Stimulated activated CD8-positive, alpha-beta memory T cell treated with anti-CD3 and anti-CD28 coated beads, Interleukin-7, amount 100 ng/mL, for 1 hour (primary cell): ENCODE measurements at places on chromosomes 7 and 10.
A peak's percentile ranks its signal among the peaks of the same experiment; 100 is the strongest.

GRCh38 chr10:31350891-31351290, 31.9 kb downstream of the ZEB1 start:
- no peak for DNase-seq

DNA sequence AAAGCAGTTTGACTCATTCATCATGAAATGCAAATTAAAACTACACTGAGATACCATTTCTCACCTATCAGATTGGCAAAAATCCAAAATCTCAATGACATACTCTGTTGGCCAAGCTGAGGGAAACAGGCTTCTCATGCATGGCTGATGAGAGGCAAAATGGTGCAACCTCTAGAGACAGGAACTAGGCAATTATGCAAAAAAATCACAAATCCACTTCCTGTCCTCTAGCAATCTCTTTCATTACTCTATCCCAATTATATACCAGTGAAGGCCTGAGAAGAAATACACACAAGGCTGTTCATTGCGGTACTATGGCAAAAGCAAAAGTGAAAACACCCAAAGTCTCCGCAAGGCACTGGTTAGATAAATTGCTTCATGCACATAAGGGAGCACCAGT, 25.9 kb upstream of the PTPRN2 start:
- DNase-seq: no peak

GRCh38 chr7:14258441-14258840, 269.0 kb upstream of the ETV1 start:
- no peak for DNase-seq

DNA sequence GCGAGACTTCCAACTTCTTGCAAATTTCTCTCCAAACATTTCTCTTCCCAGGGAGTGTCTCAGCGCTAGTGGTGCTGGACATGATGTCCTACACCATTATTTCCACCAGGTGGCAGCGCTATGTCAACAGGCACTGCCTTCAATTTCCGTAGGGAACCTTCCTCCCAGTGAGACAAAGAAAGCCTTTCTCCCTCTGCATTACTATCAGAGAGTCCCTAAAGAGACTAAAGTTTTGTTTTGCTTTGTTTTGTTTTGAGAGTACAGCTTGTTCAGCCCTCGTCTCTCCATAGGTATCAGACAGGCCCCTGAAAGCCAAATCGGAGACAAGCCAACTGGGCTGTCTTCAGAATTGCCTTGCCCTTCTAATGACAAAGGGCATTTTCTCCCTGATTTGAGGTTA, 44.2 kb upstream of the GGCT start:
- no peak for DNase-seq

GRCh38 chr10:34768261-34768971, 46.7 kb downstream of the PARD3 start:
- DNase-seq: no peak

GRCh38 chr10:101397140-101397539, 43.2 kb downstream of the BTRC start:
- no peak for DNase-seq

DNA sequence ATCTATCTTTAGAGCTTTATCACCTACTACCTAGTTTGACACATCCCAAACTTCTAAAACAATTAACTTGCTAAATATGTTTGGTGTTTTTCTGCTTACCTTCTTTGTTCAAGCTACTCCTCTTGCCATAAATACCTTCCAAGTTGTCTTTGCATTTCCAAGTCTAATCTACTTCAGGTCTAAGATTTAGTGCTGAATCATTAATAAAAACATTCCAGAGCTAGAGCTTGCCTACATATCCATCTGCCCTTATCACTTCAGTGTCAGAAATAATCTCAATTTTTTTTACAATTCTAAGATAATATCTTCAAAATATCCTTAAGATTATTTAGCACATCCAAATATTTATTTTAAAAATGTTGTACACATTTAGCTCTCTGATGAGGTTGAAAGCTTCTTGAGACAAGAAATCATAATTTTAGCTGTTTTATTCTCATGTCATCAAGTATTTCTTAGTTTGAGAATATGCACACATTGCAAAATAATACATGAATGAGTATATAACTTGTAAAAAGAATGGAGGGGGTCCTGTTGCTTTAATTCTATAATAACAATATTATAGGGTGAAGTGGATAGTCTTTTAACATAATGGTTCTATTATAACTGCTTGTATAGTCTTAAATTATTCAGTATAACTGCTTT, 466.3 kb downstream of the SEMA3D start:
- DNase-seq: no peak

DNA sequence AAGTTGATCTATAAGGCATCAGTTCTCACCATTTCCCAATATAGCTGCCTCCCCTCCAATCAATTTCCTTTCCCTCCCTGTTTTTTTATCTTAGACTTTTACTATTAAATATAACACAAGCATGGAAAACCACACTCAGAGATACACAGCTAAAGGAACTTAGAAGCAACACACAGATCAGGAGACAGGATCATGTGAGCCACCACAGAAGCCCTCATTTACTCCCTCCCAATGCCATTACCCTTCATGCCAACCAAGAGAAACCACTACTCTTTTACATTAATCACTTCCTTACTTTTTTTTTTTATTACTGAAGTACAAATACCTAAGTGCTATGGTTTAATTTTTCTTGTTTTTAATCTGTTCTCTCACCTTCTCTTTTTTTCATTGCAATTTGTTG, 33.0 kb downstream of the COG5 start:
- no peak for DNase-seq

GRCh38 chr10:120818301-120818700, 32.9 kb upstream of the WDR11 start:
- DNase-seq: no peak

DNA sequence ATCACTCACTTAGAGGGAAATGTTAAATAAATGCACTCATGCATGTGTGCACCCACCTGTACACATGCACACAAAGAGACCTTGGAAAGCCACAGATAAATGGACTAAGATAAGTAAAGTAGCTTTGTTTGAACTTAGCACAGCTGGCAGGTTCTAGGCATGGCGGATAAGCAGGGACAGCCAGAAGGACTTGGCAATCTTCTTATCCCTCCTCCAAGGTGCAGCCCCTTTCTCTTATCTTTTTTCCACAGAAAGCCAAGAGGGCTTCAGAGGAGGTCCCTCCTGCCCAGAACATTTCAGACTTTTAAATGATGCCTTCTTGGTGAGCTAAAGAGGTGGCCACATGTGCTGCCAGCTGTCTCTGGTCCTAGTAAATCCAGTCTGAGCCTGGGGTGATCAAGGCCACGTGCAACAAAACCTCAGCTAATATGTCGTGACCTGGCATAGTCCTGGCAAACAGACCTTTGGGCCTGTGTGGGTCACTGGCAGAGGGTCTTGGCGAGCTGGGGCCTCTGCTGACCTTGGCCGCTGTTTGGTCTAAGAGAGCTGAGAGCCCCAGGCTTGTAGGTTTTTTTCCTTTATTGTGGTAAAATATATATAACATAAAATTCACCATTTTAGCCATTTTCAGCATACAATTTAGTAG, 43.2 kb upstream of the SLC35B4 start:
- no peak for DNase-seq

GRCh38 chr10:23368816-23369640, 24.4 kb upstream of the C10orf67 start:
- DNase-seq: no peak

- no peak for DNase-seq
Observed at GRCh38 chr10:78852466-78853240, 216.1 kb upstream of the ZMIZ1 start.

DNA sequence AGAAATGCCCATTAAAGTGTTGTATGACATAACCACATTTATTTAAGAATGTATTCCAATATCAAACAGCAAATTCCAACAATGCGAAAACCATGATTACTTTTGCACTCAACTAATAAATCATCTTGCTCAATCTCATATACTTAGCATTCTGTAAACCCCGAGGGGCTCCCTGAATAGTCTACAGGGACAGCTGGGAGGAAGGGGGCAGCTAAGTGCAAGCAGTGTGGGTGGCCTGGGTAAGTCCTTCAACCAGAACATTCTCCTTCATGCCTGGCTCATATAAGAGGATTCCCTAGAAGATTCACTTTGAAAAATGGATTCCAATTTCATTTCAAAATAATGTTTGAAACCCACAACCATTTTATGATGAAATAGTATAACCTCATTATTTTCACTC, 355.5 kb downstream of the CDC14C start:
- DNase-seq: no peak

- no peak for DNase-seq
Observed at GRCh38 chr7:100475549-100475948, 3.5 kb downstream of the TSC22D4 start.

GRCh38 chr10:17049195-17049594, 80.4 kb downstream of the CUBN start:
- DNase-seq: no peak

DNA sequence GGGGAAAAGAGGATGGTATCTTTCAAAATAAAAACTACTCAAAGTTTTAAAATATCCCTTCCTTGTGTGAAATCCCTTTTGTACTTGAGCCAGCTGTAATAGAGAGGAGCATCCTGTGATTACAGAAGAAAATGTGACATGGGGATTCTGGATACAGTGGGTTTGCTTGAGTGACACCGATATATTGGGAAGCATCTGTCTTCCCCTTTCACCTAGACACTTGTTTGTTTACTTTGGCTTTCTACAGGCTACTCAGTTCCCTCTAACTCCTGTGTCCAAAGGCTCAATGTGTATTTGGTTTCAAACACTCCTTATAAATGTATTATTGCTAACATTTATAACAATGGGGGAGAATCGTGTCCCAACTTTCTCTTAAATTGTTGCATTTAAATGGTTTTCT, 24.4 kb downstream of the CPED1 start:
- DNase-seq: no peak

- DNase-seq: peak; percentile 0
Observed at GRCh38 chr10:31320550-31321211, 1.7 kb downstream of the ZEB1 start.

- no peak for DNase-seq
Observed at GRCh38 chr10:64346389-64346788, 825.2 kb downstream of the REEP3 start.

- no peak for DNase-seq
Observed at GRCh38 chr10:11869743-11870460, 46.7 kb downstream of the PROSER2 start.

DNA sequence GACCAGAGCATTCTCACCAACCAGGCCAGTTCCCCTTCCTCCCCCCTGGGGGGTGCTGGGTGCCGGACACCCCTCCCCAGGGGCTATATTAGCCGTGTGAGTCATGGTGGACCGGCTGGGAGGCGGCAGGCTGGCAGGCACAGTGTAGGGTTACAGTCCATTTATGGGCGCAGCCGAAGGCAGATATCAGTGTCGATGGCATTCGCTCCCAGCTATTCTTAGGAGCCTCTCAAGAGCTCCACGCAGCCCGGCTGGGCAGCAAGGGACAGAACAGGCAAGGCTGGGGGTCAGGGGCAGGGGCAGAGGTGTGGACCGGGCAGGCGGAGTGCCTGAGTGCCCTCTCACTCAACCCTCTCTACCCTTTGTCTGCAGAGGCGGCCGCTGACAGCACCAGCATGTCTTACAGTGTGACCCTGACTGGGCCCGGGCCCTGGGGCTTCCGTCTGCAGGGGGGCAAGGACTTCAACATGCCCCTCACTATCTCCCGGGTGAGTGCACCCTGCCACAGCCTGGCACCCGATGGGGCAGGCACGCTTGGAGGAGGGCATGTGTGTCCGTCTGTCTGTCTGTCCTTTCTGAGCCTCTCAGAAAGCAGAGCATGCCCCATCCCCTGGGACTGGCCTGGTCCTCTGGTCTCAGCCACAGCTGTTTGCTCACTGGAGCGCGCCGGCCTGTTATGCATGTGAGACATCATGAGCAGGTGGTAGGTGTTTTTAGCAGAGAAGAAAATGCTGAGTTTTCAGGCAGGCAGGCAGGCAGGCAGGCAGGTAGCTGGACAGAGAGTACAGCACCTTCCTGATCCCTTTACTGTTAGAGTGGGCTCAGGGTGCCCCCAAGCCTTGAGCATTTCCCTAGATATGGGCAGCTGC, at the start of gene LDB3:
TSS of gene LDB3 (plus strand) at position 215 of the 869 bp plus-strand sequence. CDS start at position 396, 181 bp downstream.
- DNase-seq: no peak

- DNase-seq: no peak
Observed at GRCh38 chr10:89706011-89706410, 4.6 kb downstream of the KIF20B start.

DNA sequence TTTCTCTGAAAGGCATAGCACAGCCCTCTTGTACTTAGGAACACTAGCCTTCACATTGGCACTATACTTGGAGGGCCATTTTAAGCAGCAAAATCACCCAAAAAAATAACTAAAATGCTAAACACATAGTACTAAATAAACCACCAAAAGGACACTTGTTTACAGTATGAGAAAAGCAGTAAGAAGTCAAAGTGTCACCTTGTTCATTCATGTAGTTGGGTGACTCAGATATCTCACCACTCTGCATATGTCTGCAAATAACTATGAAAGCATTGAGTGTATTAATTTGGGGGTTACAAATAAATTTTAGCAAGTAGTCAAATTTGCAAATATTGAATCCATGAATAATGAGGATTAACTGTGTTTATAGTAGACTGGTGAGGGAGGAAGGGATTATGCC, 107.6 kb downstream of the ELAPOR2 start:
- DNase-seq: no peak

DNA sequence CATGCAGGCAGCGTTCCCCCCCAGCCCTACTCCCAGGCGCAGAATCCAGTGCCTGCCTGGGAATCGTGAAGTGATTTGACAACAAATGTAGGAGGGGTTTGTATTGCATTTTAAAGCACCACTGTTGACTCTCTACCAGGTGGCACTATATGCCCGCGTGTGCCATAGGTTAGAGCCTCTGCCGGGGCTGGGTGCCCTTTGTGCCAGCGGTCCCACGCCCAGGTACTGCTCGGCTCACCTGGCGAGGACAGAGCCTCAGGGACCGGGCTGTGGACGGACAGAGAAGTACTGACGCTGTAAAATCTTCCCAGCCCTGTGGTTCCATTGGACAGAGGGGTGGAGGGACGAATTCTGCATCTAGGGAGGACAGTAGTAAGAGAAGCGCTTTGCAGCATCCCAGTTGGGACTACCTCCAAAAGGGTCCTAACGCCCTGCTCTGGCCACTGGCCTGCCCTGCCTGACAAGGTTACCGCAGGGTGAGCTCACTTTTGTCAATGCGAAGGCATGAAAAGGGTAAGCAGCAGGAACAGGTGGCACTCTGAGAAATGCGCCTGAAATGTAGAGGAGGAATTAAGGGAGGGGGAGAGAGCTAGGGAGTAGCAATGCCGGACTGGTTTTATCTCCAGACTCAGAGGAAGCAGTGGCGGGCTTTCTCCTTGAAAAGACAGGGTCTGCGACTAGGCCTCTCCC, 788 bp upstream of the CACNA2D1 start:
- DNase-seq: no peak

- DNase-seq: no peak
Observed at GRCh38 chr7:155922067-155922816, 110.0 kb upstream of the SHH start.

GRCh38 chr10:45514291-45515270, 140.6 kb downstream of the ALOX5 start:
- no peak for DNase-seq
